ENCODE measurements at places on chromosomes 2 and 18. TPM values are rescaled to one million over a fixed set of nuclear protein-coding genes. Genes with fewer than 3 reads are reported as not detected.
A peak's percentile ranks its signal among the peaks of the same experiment; 100 is the strongest.

The HOXD10 gene
- 0.59 TPM for total RNA-seq

The FSHR gene
- not detected for total RNA-seq

The IAH1 gene
- total RNA-seq = 26.0 TPM

The SRD5A2 gene
- not detected for total RNA-seq

The EPC2 gene
- 28.1 TPM for total RNA-seq

The POU3F3 gene
- total RNA-seq = 0.30 TPM

The MEP1B gene
- not detected for total RNA-seq

The LRATD1 gene
- total RNA-seq = 70.9 TPM

DNA sequence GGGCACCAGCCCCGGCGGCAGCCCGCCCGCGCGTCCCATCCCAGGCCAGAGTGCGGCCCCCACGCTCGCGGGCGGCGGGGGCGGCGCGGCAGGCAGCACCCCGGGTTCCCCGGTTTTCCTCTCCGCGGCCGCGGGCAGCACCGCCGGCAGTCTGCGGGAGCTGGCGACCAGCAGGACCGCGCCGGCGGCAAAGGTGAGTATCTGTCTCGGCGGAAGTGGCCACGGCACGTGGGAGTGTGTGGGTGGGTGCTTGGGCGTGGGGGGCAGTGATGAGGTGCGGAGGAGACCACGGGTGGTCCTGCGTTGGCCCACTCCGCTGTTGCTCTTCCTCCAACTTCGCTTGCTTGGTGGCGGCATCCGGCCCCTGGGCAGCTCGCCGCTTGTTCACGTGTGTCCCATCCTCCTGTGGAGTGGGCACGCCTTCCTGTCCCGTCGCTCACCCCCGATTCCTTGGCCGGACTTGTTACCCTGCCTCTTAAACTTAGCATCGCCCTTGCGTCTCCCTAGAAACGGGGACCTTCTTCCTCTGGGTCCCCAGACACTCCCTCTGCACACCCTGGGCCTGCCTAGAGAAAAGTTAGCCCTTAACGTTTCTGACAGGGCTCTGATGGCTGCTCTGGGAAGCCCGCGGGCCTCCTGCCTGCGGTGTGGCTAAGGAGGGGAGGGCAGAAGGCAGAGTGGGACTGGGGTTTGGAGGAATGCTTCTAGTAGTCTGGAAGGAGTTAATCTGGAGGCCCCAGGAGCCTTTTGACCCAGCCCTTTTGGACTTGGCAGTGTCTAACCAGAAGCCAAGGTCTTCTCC lies 1.1 kb downstream of the SH3RF3 start:
- H3K4me1 ChIP-seq = peaks cover 41% of the 10 kb centered on the region
- H3K27ac ChIP-seq = peak overlapping the region; percentile 73
- peak overlapping the region; percentile 85 for H3K4me3 ChIP-seq
- DNase-seq = peak; percentile 78

DNA sequence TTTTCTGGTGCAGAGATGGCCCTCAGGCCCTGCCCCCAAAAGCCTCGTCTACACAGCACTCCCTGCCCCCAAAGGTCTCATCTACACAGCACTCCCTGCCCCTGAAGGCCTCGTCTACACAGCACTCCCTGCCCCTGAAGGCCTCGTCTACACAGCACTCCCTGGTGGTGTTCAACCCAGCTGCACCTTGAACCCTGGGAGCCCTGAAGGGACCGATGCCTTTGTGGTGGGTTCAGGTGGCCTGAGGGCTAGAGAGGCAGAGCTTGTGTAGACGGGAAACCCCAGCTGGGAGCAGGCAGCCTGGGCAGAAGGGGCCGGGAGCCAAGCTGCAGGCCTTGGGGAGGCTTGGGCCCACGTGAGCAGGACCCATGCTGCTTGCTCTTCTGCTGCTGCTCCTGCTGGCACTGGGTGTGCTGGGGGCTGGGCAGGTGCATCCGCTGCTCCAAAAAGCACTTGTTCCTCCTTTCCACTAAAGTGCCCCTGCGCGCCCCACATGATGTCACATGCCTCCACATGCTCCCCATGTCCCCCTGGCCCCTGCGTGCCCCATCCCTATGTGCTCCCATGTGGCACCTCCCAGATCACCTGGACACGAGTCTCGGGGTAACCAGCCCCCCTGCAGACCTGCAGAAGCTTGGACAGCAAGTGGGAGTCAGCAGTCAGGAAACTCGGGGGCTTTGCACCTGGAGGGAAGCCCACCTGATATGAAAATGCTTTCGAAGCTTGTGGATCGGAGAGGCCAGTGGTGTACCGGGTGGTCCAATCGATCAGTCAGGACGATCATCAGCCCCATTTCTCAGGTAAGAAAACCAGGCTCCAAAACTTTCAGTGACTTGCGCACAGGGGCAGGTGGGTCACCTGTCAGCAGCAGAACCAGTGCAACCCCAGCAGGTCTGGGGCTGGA lies 94.9 kb upstream of the CTDP1 start:
- DNase-seq = peak; percentile 67
- H3K4me3 ChIP-seq = no peak overlapping the region
- H3K27me3 ChIP-seq = no peaks in the 10 kb centered on the region
- peaks cover 31% of the 10 kb centered on the region for H3K4me1 ChIP-seq

DNA sequence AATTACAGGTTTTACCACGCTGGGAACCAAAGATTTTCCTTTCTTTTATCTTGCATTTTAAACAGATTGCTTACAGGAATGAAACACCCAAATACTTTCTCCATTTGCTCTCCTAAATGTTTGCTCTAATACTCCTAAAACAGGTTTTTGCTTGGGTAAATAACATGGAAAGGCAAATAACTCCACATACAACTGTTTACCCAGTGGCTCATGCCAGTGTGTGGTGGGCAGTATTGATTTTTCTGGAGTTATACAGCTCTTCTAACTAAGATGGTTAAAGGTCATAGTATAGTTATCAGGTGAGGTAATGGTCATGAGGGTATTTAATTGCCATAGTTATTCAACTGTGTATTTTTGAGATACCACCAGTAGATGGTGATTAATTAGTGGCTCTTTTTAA lies 61.2 kb upstream of the RAB27B start:
- H3K36me3 ChIP-seq = no peaks in the 10 kb centered on the region
- no peaks in the 10 kb centered on the region for H3K4me1 ChIP-seq
- no peak overlapping the region for H3K4me3 ChIP-seq
- no peak overlapping the region for H3K27ac ChIP-seq

- no peaks in the 10 kb centered on the region for H3K4me1 ChIP-seq
- H3K27me3 ChIP-seq = no peaks in the 10 kb centered on the region
- DNase-seq = no peak
- H3K27ac ChIP-seq = no peak overlapping the region
- peaks cover 30% of the 10 kb centered on the region for H3K36me3 ChIP-seq
- no peak overlapping the region for H3K4me3 ChIP-seq
Measured at GRCh38 chr2:99200076-99200800, 19.3 kb downstream of the MRPL30 start.

DNA sequence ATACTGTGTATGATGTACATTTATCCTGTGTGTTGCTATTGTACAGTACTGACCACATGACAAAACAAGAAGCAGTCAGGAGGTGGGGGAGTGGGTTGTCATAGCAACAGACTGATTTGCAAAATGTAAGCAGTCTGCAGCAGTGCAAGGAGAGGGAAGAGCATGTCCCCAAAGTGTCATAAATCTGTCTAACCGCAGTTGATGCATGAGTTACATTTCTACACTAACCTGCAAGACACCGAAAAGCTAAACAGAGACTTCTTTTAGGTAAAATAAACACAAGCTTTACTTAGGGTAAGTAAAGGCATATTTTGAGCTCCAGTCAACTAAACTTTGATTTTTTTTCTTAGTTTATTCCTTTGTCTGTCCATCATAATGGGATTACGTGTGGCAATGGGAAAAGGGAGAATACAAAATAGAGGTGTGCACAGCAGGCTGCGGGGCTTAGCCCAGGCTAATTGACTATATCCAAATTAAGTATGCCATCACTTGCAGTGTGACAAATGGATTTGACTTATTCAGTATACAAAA lies 134.5 kb downstream of the MEIS1 start:
- peaks cover 5% of the 10 kb centered on the region for H3K4me1 ChIP-seq
- H3K27ac ChIP-seq = no peak overlapping the region
- no peak overlapping the region for H3K4me3 ChIP-seq

GRCh38 chr2:144237830-144238627 lies 281.9 kb downstream of the ZEB2 start:
- H3K27ac ChIP-seq = peak overlapping the region; percentile 38
- H3K36me3 ChIP-seq = no peaks in the 10 kb centered on the region
- DNase-seq = no peak

DNA sequence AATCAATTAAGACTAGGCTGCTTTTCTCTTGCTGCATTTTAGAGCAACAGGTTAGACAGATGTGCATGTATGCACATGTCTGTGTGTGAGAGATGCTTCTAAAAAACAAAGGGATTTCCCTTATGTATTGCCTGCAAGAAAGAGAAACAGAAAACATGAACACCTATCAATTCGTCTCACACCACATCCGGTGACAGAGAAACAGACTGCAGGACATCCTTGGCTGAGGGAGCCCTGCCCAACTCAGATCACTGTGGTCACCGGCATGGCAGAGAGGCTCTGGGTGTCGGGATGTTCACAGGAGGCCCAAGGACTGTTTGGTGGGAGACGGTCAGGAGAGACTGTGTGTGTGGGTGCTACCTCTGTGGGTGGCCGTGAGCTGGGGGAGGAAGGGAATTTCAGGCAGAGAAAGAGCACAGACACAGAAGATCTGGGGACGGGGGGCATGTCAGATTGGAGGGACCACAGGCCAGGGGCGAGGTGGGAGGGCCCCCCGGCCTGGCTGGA lies 24.9 kb downstream of the FHL2 start:
- peaks cover 81% of the 10 kb centered on the region for H3K4me1 ChIP-seq
- no peaks in the 10 kb centered on the region for H3K36me3 ChIP-seq
- no peak for DNase-seq
- no peaks in the 10 kb centered on the region for H3K27me3 ChIP-seq
- peak overlapping the region; percentile 14 for H3K4me3 ChIP-seq
- peak overlapping the region; percentile 87 for H3K27ac ChIP-seq

DNA sequence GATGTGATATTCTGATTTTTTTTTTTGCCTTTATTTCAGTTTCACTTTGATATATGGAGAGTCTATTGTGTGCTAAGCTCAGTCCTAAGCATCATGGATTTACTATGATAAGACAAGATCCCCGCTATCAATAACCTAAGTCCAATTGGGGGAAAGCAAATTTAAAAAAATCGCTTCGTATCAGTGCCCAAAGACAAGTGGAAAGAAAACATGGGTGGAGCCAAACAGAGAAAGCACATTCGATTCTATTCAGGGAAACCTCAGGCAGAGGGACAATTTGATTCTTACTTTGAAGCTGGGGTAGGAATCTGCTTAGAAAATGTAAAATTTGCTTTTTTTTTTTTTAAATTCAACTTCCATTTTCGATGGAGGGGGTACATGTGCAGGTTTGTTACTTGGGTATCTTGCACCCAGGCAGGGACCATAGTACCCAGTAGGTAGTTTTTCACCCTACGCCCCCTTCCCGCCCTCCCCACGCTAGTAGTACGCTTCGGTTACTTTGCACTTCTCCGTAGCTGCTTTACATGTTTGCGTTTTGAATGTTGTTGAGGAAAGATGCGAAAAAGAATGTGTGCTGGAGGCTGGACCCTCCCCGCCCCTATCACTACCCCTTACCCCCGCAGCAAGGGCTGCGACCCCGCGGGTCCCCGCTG lies 12.4 kb downstream of the KIF5C start:
- peak overlapping the region; percentile 44 for H3K4me3 ChIP-seq
- peaks cover 12% of the 10 kb centered on the region for H3K4me1 ChIP-seq
- H3K36me3 ChIP-seq = no peaks in the 10 kb centered on the region
- H3K27me3 ChIP-seq = peaks cover 54% of the 10 kb centered on the region

- H3K36me3 ChIP-seq = no peaks in the 10 kb centered on the region
- no peak overlapping the region for H3K27ac ChIP-seq
- no peak overlapping the region for H3K4me3 ChIP-seq
- no peaks in the 10 kb centered on the region for H3K27me3 ChIP-seq
Measured at GRCh38 chr2:39920307-39920801, 141.3 kb upstream of the THUMPD2 start.

DNA sequence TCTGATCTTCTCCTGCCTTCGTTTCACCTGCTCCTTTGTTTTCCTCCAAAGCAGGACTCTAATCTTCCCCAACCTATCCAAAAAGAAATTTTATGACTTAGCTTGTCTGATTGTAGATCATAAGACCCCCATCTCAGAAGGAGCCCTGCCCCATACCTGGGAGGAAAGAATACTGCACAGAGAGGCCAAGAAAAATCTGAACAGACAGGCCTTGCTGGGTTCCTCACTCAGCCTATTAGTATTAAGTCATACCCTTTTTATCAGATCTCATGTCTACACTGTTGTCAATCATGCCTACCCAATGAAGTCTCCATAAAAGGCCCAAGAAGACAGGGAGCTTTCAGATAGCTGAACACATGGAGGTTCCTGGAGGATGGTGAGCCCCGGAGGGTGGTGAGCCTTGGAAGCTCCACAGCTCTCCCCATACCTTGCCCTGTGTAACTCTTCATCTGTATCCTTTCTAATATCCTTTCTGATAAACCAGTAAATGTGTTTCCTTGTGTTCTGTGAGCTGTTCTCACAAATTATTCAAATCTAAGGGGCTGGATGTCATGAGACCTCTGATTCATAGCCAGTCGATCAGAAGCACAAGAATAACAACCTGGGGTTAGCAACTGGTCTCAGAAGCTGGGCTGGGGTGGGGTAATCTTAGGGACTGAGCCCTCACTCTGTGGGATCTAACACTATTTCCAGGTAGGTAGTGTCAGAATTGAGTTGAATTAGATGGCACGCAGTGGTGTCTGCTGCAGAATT lies 108.8 kb downstream of the SPOPL start:
- no peaks in the 10 kb centered on the region for H3K36me3 ChIP-seq
- no peak overlapping the region for H3K27ac ChIP-seq
- H3K4me1 ChIP-seq = no peaks in the 10 kb centered on the region
- H3K4me3 ChIP-seq = no peak overlapping the region

- no peaks in the 10 kb centered on the region for H3K27me3 ChIP-seq
- DNase-seq = no peak
- H3K4me1 ChIP-seq = peaks cover 46% of the 10 kb centered on the region
- H3K4me3 ChIP-seq = peak overlapping the region; percentile 98
Measured at GRCh38 chr2:240585101-240585500, 1.4 kb upstream of the CAPN10 start.

- DNase-seq = no peak
- peaks cover 18% of the 10 kb centered on the region for H3K27me3 ChIP-seq
- H3K4me3 ChIP-seq = no peak overlapping the region
- no peaks in the 10 kb centered on the region for H3K36me3 ChIP-seq
- H3K27ac ChIP-seq = no peak overlapping the region
Measured at GRCh38 chr2:3650140-3650920, 7.7 kb upstream of the ALLC start.

DNA sequence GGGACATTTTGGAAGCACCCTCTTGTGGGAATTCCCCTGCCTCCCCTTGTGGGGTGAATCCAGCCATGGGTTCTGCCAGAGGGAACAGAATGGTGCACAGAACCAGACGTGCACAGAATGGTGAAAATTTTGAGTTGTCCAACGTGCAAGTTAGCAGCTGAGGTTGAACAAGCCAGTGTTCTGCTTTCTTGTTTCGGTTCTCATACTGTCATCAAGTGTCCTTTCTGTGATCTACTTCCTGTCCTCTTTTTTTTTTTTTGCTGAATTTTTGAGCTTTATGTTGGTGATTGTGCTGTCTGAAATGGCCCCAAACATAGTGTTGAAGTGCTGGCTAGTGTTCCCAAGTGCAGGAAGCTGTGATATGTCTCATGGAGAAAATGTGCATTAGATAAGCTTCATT lies 21.5 kb upstream of the REEP1 start:
- H3K4me3 ChIP-seq = no peak overlapping the region
- no peak overlapping the region for H3K27ac ChIP-seq
- H3K4me1 ChIP-seq = no peaks in the 10 kb centered on the region
- no peak for DNase-seq
- H3K27me3 ChIP-seq = no peaks in the 10 kb centered on the region

All from suprapubic skin (tissue), 4 donors.